ENCODE measurements at places on chromosomes 2 and 18.

DNA sequence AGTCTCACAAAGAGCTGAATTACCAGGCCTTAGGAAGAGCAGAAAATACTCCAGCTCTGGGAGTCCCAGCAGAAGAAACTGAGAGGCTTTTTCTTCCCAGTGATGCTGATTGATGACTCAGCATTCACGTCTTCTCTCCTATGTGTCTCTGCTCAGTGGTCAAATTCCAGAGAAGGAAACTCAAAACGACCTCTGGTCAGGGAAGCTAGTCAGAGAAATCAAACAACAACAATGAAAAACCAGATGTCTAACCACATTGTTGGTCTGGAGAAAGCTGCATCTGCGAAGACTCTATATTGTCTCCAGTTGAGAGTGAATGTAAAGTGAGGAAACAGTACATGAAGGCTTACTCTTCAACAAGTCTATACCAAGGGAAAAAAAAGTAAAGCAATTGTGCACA, 28.6 kb upstream of the CERS6 start:
- no peak for DNase-seq

DNA sequence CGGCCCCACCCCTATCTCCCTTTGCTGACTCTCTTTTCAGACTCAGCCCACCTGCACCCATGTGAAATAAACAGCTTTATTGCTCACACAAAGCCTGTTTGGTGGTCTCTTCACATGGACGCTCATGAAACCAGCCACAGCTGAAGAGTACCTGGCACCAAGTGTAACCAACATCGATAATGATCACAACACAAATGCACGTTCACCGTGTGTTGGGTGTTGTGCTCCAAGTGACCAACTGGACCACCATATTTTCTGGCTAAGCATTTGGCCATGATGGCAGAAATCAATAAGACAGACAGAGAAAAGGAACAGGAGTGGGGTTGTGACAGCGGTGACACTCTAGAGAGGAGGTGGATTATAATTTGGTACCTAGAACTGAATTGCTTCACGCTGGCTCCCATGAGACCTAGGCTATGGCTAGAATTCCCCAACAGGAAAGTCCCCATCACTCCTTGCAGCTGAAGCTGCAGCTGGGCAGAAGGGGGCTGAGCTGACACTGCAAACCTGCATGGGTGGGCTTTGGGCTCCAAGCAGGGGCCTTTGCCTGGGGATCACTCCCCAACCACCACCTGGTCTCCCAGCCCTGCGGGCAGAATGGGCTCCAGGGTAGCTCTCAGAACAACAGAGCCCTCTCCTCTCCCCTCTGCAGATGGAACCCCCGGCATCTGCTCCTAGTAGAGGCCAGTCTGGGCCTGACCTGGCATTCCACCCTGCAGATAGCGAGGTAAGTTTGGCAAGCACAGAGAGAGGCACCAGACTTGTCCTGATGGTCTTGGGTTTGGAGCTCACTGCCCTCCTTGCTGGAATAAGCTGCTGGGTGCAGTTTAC, 14.6 kb upstream of the LRRFIP1 start:
- DNase-seq, result no peak

DNA sequence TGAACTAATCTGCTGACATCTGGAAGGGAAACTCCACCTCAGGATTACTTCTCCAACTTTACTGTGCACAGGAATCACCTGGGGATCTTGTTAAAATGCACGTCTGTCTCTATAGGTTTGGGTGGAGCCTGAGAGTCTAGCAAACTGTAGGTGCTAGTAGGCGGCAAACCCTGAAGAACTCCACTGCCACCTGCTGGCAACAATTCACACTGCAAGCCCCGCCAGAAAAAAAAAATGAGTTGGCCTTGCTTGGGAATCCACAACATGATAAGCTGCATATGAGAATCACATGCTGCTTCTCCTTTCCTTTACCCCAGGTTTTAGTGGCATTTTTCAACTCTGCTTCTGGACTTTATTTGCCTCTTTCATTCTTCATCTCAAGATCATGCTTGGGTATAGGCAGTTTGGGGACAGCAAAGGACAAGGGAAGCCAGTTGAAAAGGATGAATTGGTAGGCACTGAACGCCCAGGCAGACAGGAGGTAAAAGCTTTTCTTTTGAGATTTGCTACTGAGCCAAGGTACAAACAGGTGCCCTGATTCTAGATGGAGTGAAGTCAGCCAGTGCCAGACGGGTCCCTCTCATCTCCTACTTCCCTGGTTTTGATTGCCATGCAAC, 88.8 kb downstream of the VIT start:
- DNase-seq, result no peak

DNA sequence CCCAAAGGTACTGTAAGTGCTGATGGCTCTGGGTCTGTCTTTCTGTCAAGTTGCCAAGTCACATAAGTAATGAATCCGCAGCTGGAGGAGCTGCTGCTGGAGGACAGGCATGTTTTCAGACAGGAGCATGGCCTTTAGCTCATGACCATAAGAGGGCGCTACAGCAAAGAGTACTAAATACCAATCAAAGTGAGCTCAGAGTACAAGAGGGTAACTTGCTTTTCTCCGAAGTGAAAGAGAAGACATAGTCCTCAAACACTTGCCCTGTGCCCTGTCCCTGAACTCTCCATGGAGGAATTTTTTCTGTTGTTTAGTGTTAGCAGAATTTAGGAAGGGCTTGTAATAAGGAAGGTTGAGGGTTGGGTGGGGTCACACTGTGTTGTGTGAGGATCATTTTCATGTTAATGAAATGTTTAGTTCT, 58.0 kb upstream of the EML6 start:
- DNase-seq, result no peak

DNA sequence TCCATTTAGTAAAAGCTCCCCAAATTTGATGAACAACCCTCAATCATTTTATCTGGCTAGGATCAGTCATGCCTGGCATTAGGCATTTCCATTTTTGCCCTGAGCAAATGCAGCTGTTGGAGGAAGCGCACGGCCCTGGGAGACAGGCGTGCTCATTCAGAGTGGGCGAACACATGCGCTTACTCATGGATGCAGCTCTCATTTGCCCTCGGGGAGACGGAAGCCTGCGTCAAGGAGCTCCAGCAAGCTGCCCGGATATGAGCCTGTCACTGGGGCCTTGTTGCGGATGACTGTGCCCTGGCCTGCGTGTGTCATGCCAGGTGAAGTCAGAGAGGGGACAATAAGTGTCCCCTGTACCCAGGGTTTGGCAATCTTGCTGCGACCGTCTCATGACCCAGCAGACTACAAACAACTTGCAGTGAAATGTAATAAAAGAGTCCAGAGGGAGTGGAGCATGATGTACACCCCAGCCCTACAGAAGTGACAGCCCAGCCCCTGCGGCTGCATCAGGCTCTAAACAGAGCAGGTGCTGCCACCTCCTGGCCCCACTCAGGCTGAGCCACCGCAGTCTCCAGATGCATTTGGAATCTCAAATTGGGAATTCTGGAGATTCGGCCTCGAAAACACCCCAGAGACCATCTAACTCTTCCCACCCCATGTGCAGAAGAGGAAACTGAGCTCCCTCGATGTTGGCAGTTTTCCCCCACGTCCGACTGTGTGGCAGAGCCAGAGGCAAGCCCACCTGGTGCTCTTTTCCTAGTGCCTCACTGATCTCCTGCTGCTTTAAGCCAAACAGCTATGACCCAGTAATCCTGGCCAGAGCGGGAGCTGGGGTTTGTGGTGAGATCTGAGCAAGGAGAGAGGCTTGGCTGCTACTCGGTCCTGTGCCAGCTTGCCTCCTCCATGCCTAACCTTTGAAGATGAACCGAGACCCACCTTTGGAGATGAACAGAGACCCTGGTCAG, 105.0 kb upstream of the ALK start:
- peak; percentile 45 for DNase-seq

GRCh38 chr2:113980946-113981345, 91.1 kb downstream of the ACTR3 start:
- DNase-seq, result no peak

Measured in occipital lobe (tissue), 3 donors.